Breast epithelium (tissue), 4 donors: ENCODE measurements at places on chromosomes 11 and 22. TPM values are rescaled to one million over a fixed set of nuclear protein-coding genes. Genes with fewer than 3 reads are reported as not detected.

GAS2 gene
- total RNA-seq: 0.96 TPM

GPR83 gene
- total RNA-seq: not detected

CHEK1 gene
- total RNA-seq: 6.6 TPM

DNA sequence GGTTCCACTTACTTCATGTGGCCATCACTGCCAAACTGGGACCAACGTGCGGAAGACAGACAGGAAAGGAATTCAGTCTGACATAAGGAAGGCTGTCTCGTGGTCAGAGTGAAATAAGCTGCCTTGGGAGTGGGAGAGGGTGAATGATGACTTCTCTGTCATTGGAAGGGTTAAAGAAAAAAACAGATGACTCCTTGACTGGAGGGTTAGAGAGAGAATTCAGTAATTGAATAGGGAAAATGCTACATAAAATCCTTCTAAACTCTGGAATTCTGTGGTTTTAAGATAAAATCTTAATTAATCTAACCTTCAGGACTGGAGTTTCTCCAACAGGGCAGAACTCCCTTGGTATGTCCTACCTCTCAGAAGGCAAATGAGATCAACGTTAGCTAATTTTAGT, 33.8 kb downstream of the RAB30 start:
- DNase-seq: no peak
- H3K36me3 ChIP-seq: no peaks in the 10 kb centered on the region
- H3K27me3 ChIP-seq: no peaks in the 10 kb centered on the region
- no peak overlapping the region for H3K4me3 ChIP-seq
- H3K27ac ChIP-seq: peak overlapping the region; percentile 47

- H3K4me3 ChIP-seq: peak overlapping the region; percentile 97
- no peaks in the 10 kb centered on the region for H3K27me3 ChIP-seq
- peaks cover 3% of the 10 kb centered on the region for H3K36me3 ChIP-seq
- DNase-seq: peak; percentile 90
Observed at GRCh38 chr11:65183201-65183891, 1.6 kb downstream of the CAPN1 start.

RELT gene
- total RNA-seq: 3.7 TPM

GRCh38 chr22:26068571-26068970, 100.7 kb upstream of the SEZ6L start:
- H3K27me3 ChIP-seq: peaks cover 8% of the 10 kb centered on the region
- H3K4me1 ChIP-seq: no peaks in the 10 kb centered on the region
- DNase-seq: no peak
- no peak overlapping the region for H3K27ac ChIP-seq
- H3K4me3 ChIP-seq: no peak overlapping the region

UBQLN3 gene
- total RNA-seq: 0.88 TPM

DNA sequence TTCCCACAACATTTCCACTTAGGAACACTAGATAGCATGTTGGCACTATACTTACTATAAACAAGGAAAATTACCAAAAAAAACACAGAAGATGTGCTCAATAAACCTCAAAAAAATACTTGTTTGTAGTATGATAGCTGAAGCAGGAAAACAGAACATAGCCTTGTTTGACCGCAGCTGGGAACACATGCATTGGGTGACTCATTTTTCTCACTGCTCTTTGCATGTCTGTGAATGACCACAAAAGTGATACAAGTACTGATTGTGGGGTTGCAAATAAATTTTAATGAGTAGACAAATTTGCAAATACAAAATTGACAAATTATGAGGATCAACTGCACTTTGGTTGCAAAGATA, 22.8 kb upstream of the GUCY1A2 start:
- H3K36me3 ChIP-seq: no peaks in the 10 kb centered on the region
- H3K4me3 ChIP-seq: no peak overlapping the region
- no peaks in the 10 kb centered on the region for H3K27me3 ChIP-seq
- no peak for DNase-seq

DNA sequence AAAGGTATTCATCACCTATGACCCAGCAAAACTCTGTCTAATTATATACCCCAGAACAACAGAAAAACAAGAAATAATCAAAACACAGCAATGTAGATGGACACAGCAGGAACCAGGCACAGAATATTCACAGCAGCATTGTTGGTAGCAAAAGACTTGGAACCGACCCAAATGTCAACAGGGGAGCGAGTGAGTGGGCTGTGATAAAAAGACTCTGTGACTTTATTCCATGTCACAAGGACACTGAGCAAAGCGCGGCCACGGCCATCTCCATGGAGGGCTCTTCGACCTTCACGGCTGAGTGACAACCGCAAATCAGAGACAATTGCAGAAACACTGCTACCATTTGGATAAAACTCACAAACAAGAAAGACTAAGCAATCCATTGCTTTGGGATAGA, 1373.1 kb downstream of the TBC1D22A start:
- no peak overlapping the region for H3K4me3 ChIP-seq
- H3K27ac ChIP-seq: no peak overlapping the region
- H3K4me1 ChIP-seq: no peaks in the 10 kb centered on the region

- H3K4me1 ChIP-seq: no peaks in the 10 kb centered on the region
- H3K4me3 ChIP-seq: no peak overlapping the region
- H3K27ac ChIP-seq: no peak overlapping the region
Observed at GRCh38 chr11:12990162-12990480, 19.0 kb upstream of the RASSF10 start.

DNA sequence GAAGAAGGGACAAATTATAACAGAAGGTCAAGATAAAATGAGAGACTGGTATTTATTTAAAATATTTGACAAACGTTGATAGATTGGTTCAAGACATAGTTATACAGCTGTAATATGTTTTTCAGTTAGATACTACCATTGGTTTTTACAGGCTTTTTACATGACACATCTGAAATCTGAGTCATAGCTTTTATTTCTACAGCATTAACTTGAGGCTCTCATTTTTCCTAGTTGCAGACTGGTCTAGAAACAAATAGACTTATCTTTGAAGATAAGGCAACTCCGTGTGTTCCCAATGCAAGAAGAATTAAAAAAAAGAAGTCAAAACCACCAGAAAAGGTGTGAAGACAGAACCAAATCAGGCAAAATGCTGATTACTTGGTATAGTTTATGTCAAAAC, 31.3 kb downstream of the CEP57 start:
- H3K4me3 ChIP-seq: no peak overlapping the region
- H3K36me3 ChIP-seq: no peaks in the 10 kb centered on the region
- H3K27me3 ChIP-seq: no peaks in the 10 kb centered on the region
- no peaks in the 10 kb centered on the region for H3K4me1 ChIP-seq
- H3K27ac ChIP-seq: no peak overlapping the region
- DNase-seq: no peak

GRCh38 chr22:40443732-40444131, 73.3 kb downstream of the SGSM3 start:
- no peak overlapping the region for H3K4me3 ChIP-seq
- DNase-seq: no peak
- no peaks in the 10 kb centered on the region for H3K4me1 ChIP-seq
- H3K36me3 ChIP-seq: no peaks in the 10 kb centered on the region

GRCh38 chr22:27594474-27595134, 207.0 kb downstream of the MN1 start:
- DNase-seq: no peak
- no peaks in the 10 kb centered on the region for H3K27me3 ChIP-seq
- H3K36me3 ChIP-seq: no peaks in the 10 kb centered on the region
- H3K4me1 ChIP-seq: no peaks in the 10 kb centered on the region
- no peak overlapping the region for H3K4me3 ChIP-seq

RASGRP2 gene
- total RNA-seq: 12.5 TPM

DNA sequence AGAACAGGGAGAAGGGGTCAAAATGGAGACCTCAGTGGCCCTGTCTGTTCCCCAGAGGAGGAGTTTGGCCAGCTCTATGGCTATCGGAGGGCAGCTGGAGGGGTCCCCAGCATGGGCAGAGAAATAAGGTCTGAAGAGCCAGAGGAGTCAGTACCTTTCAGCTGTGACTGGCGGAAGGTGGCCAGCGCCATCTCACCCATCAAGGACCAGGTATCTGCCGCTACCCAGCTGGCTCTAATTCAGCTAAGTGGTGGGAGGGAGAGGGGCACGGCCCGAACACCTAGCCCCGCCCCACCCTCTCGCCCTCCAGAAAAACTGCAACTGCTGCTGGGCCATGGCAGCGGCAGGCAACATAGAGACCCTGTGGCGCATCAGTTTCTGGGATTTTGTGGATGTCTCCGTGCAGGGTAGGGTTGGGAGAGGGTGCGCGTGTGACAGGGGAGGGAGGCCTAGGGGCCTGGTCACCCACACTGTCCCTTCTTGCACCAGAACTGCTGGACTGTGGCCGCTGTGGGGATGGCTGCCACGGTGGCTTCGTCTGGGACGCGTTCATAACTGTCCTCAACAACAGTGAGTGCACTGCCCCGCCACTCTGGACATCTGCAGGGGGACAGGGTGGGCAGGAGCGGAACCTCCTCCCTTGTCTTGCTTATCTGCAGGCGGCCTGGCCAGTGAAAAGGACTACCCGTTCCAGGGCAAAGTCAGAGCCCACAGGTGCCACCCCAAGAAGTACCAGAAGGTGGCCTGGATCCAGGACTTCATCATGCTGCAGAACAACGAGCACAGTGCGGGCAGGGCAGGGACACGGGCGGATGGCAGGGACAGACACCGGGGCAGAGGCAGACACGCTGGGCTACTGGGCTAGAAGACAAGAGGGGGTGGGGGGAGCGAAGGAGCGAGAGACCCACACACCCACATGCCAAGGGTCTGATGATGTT, 2.8 kb downstream of the CTSW start:
- no peaks in the 10 kb centered on the region for H3K36me3 ChIP-seq
- H3K27ac ChIP-seq: no peak overlapping the region
- no peak for DNase-seq
- no peaks in the 10 kb centered on the region for H3K27me3 ChIP-seq
- no peak overlapping the region for H3K4me3 ChIP-seq

- no peaks in the 10 kb centered on the region for H3K27me3 ChIP-seq
- peak; percentile 27 for DNase-seq
- H3K4me1 ChIP-seq: peaks cover 11% of the 10 kb centered on the region
- no peaks in the 10 kb centered on the region for H3K36me3 ChIP-seq
Observed at GRCh38 chr22:28268171-28268570, 349.1 kb upstream of the PITPNB start.

GRCh38 chr22:22893891-22894739, 6.5 kb downstream of the IGLL5 start:
- no peaks in the 10 kb centered on the region for H3K27me3 ChIP-seq
- H3K27ac ChIP-seq: no peak overlapping the region
- peak; percentile 17 for DNase-seq
- H3K4me1 ChIP-seq: no peaks in the 10 kb centered on the region
- no peak overlapping the region for H3K4me3 ChIP-seq
- no peaks in the 10 kb centered on the region for H3K36me3 ChIP-seq

GRCh38 chr22:24411256-24412004, 16.0 kb upstream of the ADORA2A start:
- no peak for DNase-seq
- peaks cover 5% of the 10 kb centered on the region for H3K4me1 ChIP-seq
- H3K36me3 ChIP-seq: peaks cover 6% of the 10 kb centered on the region
- H3K27me3 ChIP-seq: no peaks in the 10 kb centered on the region
- no peak overlapping the region for H3K27ac ChIP-seq

RPL27A gene
- 907 TPM for total RNA-seq

- H3K27ac ChIP-seq: no peak overlapping the region
- no peaks in the 10 kb centered on the region for H3K4me1 ChIP-seq
- H3K36me3 ChIP-seq: no peaks in the 10 kb centered on the region
- no peak for DNase-seq
Observed at GRCh38 chr11:90723475-90723874, 500.6 kb upstream of the CHORDC1 start.
